ENCODE measurements at places on chromosomes 13 and 19.

GRCh38 chr13:66795636-66796035 is 434.5 kb downstream of the PCDH9 start:
- DNase-seq, result no peak

GRCh38 chr19:3556423-3556977 is 886 bp downstream of the MFSD12 start:
- no peak for DNase-seq

GRCh38 chr13:65535370-65535769 is 1694.8 kb downstream of the PCDH9 start:
- DNase-seq, result no peak

GRCh38 chr13:42638886-42639285 is 64.9 kb downstream of the TNFSF11 start:
- DNase-seq, result no peak

DNA sequence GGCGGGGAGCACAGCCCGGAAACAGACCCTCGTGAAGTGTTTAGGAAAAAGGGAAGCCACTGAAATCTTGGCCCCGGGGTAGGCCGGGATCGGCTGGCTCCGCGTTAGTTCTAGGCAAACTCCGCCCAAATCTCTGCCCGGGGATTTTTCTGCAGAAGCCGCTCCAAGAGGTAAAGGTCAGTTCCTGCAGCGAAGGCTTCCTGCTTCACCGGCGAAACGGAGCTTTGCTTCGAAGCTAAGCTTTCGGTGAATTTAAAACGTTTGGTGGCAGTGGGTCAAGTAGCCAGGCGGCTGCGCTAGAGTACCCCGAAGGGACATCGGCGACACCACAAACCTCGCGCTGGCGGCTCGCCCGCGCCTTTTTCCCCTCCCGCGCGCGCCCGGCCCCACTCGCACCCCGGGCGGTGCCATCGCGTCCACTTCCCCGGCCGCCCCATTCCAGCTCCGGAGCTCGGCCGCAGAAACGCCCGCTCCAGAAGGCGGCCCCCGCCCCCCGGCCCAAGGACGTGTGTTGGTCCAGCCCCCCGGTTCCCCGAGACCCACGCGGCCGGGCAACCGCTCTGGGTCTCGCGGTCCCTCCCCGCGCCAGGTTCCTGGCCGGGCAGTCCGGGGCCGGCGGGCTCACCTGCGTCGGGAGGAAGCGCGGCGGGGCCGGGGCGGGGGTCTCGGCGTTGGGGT is 441 bp downstream of the GJB2 start:
- DNase-seq, result no peak

DNA sequence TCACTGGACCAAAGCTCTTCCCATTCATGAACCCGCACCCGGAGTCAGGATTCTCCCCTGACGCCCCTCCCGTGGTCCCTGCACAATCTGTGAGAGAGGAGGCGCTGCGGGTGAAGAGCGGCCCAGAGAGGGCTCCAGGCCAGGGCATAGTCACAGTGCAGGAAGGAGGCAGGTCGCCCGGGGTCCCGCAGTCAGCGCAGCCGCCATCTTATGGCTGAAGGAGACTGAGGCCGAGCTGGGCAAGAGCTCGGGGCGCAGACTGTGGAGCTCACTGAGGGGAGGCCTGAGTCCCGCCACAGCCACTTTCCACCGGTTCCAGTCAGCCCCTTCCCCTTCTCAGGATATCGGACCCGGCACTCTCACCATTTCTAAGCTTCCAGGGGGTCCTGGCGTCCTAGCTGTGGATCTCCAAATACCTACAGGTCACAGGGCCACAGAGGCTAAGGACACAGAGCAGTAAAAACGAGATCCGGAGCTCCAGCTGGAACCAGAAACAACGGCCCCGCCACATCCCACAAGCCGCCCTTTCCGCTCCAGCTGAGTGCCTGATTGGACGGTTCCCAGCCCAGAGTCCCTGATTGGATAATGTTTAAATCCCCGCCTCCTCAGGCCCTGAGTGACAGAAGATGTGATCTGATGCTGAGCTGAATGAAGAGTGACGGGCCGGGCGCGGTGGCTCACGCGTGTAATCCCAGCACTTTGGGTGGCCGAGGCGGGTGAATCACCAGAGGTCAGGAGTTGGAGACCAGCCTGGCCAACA is at the start of gene ZNF99:
TSS of gene ZNF99 (minus strand) at position 501 of the 760 bp plus-strand sequence. CDS start at position 366, 135 bp downstream.
- peak; percentile 15 for DNase-seq

- DNase-seq, result no peak
Observed at GRCh38 chr19:3800996-3801395, 14.8 kb upstream of the MATK start.

DNA sequence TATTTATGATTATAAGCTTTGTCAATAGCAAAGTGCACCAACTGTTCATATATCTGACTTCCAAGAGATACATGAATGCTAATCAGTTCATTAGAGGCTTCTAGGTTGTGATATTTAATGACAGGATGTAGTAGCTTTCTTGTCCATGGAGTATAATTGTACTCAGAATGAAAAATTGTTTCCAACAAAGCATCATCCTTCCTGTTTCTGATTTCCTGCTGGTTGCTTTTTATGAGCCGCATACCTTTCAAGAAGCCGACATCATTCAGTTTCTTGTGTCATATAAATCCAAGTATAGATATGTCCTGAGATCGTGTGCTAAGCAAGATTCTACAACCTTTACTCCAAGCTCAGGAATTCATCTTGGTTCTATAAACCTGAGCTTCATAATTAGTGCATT is 326.6 kb downstream of the DIAPH3 start:
- DNase-seq, result no peak

- no peak for DNase-seq
Observed at GRCh38 chr19:24062190-24062589, 24.8 kb upstream of the ZNF254 start.

GRCh38 chr13:39897636-39898035 is 242.2 kb downstream of the COG6 start:
- no peak for DNase-seq

DNA sequence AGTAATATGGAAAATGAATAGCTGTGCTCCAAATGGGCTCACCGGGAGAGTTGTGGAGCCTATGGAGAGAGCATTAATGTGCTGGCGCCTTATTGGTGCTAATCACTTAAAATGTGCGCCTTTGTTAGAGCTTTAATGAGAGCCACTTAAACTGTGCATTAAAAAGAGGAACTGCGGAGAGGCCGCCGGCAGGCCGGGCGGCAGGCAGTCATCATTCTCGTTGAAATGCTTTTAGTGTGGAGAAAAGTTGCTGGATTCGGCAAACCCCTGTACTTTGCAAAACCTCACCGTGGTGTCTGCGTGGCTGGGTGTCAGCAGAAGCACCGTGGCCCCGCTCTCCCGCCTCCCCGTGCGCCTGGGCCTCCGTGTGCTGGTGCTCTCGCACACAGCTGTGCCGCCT is 105.5 kb downstream of the KDM4B start:
- no peak for DNase-seq

GRCh38 chr13:109954441-109954840 is 168.1 kb upstream of the IRS2 start:
- DNase-seq, result no peak

- DNase-seq, result no peak
Observed at GRCh38 chr13:29511980-29512379, 83.5 kb downstream of the SLC7A1 start.

- DNase-seq, result peak; percentile 37
Observed at GRCh38 chr13:43245374-43245964, 222.1 kb downstream of the DNAJC15 start.

DNA sequence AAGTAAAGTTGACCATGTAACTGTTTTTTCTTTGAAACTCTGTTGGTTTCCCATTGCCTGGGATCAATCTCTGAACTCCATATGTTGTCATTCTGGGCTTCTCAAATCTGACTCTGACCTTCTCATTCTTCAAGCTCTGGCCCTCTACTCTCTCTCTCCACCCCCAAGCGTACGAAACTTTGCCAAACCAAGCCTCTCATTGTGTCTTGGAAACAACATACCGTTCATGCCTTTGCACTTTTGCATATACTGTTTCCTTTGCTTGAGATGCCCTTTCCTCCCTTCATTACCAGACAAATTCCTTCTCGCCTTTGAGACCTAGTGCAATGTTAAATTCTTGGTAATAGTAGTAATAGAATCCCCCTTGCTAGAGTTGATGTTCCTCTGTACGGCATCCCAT is 113.7 kb downstream of the OLFM4 start:
- no peak for DNase-seq

DNA sequence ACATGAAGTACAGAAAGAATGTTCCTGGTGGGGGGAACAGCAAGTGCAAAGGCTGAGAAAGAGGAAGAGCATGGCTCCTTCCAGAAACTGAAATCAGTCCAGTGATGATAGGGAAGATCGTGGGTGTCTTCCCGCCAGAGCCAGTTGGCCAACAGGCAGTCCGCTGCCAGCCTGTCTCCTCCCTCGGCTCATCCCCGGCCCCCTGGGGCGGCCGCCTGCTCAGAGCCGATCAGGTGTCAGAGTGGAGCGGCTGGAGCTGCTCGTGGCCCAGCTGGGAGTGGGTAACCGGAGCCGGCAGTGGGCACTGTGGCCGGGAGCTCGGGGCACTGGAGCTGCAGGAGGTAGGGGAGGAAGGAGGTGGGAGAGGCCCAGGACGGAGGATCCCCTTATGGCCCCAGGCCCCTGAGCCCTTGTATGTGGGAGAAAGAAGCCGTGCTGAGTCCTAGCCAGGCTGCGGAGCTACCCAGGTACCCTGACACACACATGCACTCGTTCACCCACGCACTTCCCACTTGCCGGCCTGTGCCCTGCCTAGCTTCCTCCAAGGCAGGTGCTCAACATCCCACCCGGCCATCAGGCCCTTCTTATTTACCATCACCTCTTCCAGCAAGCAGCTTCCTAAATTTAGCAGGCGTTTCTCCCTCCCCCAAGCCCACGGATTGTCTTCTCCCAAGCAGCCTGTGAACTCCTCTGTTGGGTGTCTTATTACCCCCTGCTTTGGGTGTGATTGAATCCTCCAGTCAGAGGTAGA is 1.7 kb downstream of the ANKRD24 start:
- DNase-seq, result no peak

GRCh38 chr19:12841094-12841493 is 2.8 kb downstream of the MAST1 start:
- no peak for DNase-seq

GRCh38 chr19:4326215-4326836 is 12.3 kb downstream of the STAP2 start:
- DNase-seq, result no peak

DNA sequence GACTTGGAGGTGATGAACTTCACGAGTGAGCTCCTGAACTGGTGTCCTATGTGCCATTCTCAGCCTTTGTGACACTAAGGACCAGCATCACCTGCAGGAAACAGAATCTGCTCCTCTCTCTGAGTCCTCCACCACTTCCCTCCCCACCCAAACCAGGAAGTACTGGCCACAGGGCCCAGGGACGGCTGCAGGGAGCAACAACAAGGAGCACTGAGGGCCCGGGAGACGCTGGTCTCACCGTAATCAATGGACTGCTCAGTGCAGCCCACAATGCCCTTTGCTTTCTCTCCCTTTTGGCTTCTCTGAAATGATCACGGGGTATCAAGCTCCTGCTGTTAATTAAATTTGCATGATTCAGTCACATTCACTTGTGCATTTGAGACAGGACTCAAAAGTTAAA is 18.6 kb downstream of the PEPD start:
- DNase-seq, result no peak

DNA sequence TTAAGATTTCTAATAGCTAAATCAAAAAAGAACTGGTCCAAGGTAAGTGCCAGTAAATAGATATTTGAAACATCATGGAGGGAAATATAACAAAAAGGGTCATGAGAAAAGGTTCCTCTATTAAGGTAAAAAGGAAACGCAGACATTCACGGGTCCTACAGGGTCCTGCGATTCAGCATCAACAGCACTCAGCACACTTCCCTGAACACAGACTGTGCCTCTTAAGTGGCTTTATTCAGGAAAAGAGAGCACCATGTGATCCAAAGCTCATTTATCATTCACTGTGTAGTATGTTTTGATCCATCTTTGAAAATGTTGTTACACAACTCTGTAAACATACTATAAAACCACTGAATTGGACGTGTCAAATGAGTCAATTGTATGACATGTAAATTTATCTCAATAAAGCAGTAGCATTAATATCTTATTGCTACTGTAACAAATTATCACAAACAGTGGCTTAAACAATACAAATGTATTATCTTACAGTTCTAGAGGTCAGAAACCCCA is 33.7 kb downstream of the CRYL1 start:
- DNase-seq, result no peak

DNA sequence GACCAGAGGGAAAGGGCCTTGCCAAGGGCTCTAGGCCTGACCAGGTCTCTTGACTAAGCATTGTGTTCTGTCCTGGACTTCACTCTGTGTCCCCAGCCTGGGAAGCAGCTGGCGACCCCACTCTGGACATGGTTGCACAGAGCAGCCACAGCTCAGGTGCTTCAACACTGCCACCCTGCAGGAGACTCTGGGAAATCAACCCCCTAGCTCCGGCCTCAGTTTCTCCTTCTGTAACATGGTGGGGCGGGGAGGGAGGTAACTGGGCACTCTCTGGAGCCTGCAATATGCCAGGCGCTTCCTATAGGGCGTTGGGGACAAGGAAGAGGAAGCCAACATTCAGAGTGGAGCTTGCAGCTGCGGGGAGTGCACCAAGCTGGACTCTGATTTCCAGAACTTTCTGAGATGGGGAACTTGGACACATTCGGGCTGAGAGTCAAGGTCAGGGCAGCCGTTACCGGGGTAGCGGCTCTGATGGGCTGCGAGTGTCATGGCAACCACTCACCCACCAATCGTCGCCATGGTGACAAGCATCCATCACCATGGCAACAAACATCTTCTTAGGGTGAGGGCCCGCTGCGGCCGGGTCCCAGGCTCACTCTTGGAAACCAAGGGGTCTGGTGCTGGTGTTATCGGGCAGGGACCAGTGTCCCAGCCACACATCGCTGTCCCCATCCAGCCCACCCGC is 12.8 kb downstream of the F2RL3 start:
- DNase-seq, result no peak

DNA sequence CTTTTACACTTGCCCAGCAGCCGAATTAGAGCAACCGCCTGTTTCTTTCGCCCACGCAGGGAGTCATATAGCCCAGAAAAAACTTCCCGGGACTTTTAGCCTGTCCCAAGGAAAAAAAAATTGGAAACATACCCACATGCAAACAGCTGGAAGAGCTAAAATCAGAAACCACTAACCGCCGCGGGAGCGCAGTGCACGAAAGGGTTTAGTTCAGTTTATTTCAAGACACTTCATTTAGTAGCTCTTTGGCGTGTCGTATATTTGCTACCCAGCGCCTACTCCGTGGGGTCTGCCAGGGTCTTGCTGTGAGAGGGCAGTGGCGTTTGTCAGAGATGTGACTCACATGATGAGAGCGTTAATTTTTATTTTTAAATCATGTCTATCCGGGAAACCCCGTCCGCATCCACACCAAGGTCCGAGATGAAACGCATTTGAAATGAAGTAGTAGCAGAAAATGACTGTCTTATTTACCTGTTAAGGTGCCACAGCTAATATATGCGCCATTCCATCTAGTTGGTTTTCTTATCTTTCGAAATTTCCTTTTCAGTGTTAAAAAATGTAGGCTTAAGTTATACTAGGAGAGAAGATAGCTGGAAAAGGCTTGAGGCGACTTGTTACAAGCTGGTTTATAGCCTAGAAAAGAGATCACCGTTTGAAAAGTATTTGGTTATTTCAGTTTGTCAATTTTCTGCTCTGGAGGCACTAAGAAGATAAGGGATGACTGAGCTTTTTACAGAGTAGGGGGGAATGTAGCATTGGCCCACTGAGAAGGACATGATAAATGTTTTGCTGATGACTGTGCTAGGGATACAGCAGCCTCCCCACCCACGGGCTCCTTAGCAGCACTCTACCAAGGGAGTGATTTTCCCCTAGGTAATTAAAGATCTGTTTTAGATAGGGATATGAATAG is 1.7 kb downstream of the KLF5 start:
- DNase-seq, result peak; percentile 31
